ENCODE measurements at places on chromosomes 2 and 18. TPM values are rescaled to one million over a fixed set of nuclear protein-coding genes. Genes with fewer than 3 reads are reported as not detected.

DNA sequence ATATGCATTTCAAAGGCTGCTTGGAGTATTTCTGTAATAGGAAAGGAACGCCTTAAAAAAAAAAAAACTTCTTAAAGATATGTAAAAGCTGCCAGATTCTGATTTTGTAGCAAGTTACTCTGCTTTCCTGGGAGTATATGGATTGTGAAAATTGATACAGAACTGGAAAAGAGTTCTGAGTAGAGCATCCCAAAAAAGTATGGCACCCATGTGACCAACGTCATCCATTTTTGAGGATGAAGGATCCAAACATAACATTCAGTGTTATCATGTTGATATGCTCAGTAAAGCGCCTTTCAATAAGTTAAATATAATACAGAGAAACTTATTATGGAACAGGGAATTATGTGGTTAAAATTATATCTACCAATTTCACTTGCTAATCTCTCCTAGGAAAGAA is 978.4 kb upstream of the POU3F3 start:
- DNase-seq = no peak

Gene PAX3
- total RNA-seq = not detected

Gene LCT
- under 0.01 TPM for total RNA-seq

GRCh38 chr18:6921571-6921970 is 192.1 kb downstream of the ARHGAP28 start:
- no peak for DNase-seq

Gene CBLN2
- not detected for total RNA-seq

DNA sequence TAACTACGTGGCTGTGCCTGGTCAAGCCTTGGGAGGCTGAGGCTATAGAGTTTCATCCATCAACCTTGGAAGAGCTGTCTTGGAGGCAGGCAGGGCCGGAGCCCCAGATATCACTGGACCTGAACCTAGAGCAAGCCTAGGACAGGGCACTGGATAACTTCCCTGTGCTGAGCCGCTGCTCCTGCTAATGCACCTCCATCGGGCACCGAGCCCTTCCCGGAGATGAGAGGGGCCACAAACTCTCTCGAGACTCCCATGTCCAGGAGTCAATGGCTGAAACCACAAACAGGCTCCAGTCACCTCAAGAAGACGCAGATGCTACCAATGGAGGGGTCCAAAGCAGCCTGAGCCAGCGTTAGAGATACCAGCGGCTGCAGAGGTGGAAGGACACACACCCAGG is 866.0 kb downstream of the LRP1B start:
- DNase-seq = no peak

DNA sequence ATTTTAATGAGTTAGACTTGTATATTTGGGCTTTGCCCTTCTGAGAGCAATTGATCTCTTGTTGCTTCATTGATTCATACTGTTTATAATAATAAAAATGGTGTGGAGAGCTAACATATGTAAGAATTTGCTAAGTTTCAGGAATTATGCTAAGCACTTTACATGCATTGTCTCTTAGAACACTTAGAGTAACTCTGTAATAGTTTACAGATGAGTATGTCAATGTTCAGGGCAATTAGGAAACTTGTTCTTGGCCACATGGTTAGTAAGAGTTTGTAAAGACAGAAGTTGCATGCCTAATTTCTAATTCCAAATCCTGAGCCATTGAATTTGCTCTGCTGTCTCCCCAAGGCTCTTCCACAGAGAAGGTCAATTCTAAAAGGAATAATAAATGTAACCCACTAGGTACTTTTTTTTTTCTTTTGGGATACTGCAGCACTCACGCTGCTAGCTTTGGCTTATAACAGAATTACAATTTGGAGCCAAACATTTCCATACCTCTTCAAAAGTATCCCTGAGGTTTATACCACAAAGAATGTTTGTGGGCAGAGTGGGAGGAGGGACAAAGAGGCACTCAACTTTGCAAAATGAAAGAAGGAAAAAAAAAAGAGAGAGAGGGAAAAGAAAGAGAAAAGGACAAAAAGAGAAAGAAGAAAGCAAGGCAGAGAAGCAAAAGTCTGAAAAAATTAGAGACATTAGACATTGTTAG is 232.4 kb downstream of the CALCRL start:
- no peak for DNase-seq

Gene OSR1
- 12.4 TPM for total RNA-seq

Gene MC4R
- total RNA-seq = 0.28 TPM

Gene SERPINB7
- total RNA-seq = 100 TPM

- no peak for DNase-seq
Measured at GRCh38 chr2:53452957-53453748, 314.5 kb upstream of the CHAC2 start.

DNA sequence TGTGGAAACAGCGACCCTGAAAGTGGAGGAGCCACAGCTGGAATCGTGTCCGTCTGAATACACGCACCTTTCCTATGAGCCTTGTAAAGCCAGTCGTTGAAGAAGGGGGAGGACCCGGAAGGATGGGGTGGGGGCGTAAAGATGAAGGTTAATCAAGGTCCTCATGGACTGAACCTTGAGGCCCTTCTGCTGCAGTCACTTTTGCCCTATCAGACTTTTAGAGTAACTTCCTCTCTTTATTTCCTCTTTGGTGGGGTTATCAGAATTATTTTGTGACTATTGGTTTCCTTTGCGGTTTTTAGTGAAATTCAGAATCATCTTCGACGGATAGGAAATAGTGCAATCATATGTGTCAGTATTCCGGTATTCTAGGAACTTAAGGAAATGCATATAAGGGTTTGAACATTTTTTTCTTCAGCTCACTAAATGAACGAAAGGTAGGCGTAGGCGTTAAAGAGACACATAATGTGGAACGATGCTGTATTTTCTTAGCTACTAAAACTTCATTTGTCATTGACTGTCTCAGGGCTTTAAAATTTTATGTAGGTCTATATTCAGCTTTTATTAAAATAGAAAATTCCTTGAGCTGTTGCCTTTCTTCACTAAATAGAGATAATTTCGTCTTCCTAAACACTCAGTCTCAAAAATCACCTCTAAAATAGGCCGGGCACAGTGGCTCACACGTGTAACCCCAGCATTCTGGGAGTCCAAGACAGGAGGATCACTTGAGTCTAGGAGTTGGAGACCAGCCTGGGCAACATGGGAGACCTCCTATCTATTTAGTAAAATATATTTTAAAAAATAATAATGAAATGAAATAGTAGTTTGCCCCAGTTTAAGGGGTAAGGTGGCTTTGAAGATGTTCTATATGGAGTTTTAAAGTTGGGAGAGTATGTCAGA is 1.4 kb upstream of the YES1 start:
- no peak for DNase-seq

GRCh38 chr18:25630682-25631081 is 278.7 kb upstream of the ZNF521 start:
- no peak for DNase-seq

Gene MEP1B
- not detected for total RNA-seq

Gene FBLN7
- total RNA-seq = under 0.01 TPM

- no peak for DNase-seq
Measured at GRCh38 chr2:207122651-207123334, 43.0 kb downstream of the KLF7 start.

- DNase-seq = peak; percentile 51
Measured at GRCh38 chr2:172270278-172271079, 156.9 kb upstream of the ITGA6 start.

Gene C1GALT1C1L
- total RNA-seq = 0.28 TPM

DNA sequence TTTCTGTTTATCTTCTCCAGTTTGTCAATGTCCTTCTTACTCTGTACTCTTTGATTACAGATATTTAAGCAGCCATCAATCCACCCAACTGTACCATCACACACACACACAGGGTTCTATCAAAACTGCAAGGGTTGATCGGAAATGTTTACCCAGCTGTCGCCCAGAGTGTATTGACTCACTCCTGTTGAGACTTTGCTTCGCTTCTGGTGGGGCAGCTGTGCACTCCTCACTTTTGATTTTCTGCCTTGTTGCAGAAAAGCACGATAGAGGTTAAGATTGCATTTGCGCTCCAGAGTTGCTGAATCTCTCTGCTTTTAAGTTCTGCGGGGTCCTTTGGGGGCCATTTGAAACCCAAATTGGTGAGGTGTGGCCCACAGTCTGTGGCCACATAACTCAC is 216.2 kb downstream of the SETBP1 start:
- DNase-seq = no peak

DNA sequence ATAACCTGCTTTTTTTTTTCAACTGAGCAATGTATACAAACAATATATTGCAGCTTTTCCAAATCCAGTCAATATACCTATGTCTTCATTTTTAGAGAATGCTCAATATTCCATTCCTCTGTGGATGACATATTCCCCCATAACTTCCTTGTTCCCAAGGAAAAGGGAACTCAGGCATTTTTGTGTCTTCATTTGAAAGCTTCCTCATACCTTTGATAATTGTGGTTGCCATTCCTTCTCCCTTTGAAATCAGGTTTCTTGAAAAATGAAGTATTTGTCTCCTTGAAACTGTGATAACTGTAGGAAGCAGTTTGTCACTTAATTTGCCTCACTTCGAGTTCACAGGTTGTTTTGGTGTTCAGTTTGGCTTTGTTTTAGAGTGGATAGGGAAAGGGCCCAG is 13.5 kb downstream of the ELAC1 start:
- DNase-seq = no peak

DNA sequence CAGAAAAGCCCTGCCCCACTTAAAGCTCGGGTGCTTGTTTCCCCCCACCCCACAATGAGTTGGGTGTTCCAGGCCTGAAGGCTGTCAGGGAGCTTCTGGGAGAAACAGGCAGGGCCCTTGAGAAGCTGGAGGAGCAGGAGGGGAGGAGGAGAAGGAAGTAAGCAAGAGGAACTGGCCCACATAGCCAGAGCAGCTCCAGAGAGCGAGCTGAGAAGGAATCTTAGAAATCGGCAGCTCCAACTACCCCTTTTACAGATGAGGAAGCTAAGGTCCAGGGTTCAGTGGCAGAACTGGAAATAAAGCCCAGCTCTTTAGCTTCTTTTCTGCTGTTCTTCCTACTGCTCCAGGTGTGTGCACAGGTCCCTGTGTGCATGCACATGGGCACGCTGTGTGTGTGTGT is 12.7 kb upstream of the KCNK3 start:
- DNase-seq = no peak

GRCh38 chr2:61135510-61135909 is 26.5 kb upstream of the C2orf74 start:
- DNase-seq = peak; percentile 57

Gene HOXD11
- not detected for total RNA-seq

GRCh38 chr18:67496469-67496868 is 20.1 kb downstream of the DSEL start:
- DNase-seq = peak; percentile 18

Gene SOS1
- 8.2 TPM for total RNA-seq

Gene DNER
- total RNA-seq = under 0.01 TPM

GRCh38 chr18:80103231-80103630 is 5.8 kb upstream of the ADNP2 start:
- peak; percentile 69 for DNase-seq

Data from IMR-90 (cell line).